ENCODE measurements at places on chromosomes 1 and 21. TPM values are rescaled to one million over a fixed set of nuclear protein-coding genes. Genes with fewer than 3 reads are reported as not detected.

GRCh38 chr1:224637515-224637914, 21.4 kb downstream of the CNIH3 start:
- no peak overlapping the region for H3K4me3 ChIP-seq
- peak overlapping the region; percentile 39 for H3K27ac ChIP-seq
- peaks cover 34% of the 10 kb centered on the region for H3K4me1 ChIP-seq
- H3K27me3 ChIP-seq = peaks cover 4% of the 10 kb centered on the region
- H3K36me3 ChIP-seq = no peaks in the 10 kb centered on the region

Gene LIN9
- 2.2 TPM for total RNA-seq

- H3K36me3 ChIP-seq = no peaks in the 10 kb centered on the region
- DNase-seq = no peak
- H3K27ac ChIP-seq = no peak overlapping the region
- no peak overlapping the region for H3K4me3 ChIP-seq
Measured at GRCh38 chr1:238779716-238780115, 606.7 kb upstream of the CHRM3 start.

Gene KPRP
- total RNA-seq = not detected

GRCh38 chr1:227729881-227730629, 5.0 kb downstream of the JMJD4 start:
- no peak for DNase-seq
- no peak overlapping the region for H3K27ac ChIP-seq
- peaks cover 2% of the 10 kb centered on the region for H3K27me3 ChIP-seq
- H3K4me3 ChIP-seq = no peak overlapping the region
- peaks cover 30% of the 10 kb centered on the region for H3K4me1 ChIP-seq
- peaks cover 5% of the 10 kb centered on the region for H3K36me3 ChIP-seq

Gene SH2D1B
- not detected for total RNA-seq

Gene HSD17B7
- 4.9 TPM for total RNA-seq
